ENCODE measurements at places on chromosomes 13 and 19. TPM values are rescaled to one million over a fixed set of nuclear protein-coding genes. Genes with fewer than 3 reads are reported as not detected.

DNA sequence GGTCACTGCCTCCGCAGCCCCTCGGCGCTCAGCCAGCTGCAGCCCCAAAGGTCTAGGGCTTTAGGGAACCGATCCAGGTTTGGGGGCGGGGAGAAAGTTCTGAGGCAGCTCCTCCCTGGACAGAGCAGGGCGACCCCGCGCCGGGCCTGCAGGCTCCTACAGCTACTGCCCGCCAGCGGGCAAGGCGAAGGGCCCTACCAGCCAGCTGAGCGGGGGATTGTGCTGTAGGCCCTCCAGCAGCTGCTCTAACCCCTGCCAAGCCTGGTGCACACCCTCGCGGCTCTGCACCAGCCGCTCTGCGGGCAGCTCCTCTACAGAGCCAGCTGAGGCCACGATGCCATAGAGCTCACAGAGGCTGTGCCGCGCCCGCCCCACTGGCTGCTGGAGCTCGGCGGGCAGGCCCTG lies 14.0 kb downstream of the PLIN4 start:
- DNase-seq: no peak

DNA sequence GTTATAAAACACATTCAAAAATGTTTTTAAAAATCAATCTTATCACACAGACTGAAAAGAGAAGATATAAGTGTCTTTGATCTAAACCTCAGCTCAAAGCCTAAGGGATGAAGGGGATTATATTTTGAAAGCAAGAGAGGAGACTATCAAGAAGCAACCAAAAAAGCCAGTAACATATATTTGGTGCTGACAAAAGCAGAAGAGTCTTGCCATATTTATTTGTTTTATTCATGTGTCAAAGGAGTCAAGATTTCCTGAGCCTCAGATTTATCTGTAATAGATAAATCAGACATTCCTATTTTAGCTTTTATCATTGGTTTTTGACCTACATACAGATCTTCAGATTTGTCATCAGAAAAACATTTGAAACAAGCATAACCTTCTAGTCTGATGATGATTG lies 798.6 kb upstream of the PCDH9 start:
- no peak for DNase-seq

DNA sequence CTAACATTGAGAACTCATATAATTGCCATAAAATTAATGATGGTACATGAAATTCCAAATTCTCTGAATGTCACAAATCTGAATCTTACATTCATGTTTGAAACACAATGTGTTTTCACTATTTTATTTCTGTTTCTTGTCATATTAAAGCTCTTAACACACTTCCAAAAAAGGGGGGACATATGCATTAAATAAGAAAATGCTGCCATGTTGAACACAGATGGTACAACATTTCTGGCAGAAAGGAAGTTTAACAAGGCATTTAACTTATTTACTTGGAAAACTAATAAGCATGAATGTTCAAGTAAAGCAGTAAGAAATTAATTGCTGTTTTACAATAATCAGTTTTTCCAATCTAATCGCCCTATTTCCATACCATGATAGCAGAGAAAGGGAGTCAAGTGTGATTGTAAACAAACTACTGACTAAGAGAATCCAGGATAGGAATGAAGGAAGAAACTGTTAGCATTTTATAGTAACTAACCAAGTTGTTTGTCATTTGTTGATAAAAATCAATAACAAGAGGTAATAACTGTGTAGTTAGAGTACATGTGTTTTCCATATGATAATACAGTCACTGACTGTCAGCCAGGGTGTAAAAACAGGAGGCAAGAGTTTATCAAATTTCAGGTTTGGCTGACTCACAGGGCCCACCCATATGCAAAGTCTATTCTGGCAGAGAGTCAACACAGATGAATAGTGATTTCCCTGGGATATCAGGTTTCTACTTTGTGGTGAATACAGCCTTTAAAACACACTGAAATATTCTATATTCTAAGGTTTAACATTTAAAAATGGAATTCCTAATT lies 5.7 kb upstream of the FOXO1 start:
- DNase-seq: no peak

DNA sequence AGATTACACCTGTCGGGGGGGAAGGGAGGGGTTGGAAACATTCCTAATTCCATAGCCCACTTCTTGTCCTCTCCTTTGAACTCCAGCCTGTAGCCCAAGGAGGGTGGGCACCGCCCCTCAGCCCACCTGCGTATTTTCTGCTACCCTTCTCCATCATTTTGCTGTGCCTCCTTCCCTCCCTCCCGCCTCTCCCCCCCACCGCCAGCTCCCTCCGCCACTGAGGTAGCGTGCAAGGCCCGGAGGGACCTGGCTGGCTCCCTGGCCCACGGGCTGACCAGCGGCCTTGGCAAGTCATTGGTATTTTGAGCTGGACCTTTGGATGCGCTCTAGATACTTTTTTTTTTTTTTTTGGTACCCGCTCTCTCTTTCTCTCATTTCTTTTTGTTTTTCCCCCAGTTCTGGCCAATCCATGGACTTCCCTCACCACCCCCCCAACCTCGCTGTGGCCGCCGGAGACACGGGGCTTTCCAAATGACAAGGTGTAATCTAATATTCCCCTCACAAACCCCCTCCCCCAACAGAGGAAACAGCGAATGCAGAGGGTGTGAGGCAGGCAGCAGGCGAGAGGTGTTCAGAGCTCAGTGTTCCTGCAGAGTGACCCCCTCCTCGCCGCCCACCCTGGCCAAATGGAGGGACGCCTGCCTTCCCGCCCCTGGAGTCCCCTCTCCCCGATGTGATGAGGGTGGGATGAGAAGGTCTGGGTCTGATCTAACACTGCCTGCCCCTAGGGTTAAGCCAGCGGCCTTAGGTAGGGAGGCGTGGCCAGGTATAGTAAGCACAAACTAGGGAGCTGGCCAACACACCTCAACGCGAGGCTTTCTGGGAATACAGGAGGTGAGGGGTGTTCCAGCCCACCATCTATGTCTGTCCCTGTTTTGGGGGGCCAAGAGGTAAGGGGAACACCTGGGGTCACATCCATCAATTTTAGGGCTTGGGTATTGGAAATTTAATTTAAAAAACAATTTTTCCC lies 89.2 kb downstream of the PTPRS start:
- no peak for DNase-seq

GRCh38 chr19:4057931-4058692 lies 8.6 kb downstream of the ZBTB7A start:
- peak; percentile 79 for DNase-seq

DNA sequence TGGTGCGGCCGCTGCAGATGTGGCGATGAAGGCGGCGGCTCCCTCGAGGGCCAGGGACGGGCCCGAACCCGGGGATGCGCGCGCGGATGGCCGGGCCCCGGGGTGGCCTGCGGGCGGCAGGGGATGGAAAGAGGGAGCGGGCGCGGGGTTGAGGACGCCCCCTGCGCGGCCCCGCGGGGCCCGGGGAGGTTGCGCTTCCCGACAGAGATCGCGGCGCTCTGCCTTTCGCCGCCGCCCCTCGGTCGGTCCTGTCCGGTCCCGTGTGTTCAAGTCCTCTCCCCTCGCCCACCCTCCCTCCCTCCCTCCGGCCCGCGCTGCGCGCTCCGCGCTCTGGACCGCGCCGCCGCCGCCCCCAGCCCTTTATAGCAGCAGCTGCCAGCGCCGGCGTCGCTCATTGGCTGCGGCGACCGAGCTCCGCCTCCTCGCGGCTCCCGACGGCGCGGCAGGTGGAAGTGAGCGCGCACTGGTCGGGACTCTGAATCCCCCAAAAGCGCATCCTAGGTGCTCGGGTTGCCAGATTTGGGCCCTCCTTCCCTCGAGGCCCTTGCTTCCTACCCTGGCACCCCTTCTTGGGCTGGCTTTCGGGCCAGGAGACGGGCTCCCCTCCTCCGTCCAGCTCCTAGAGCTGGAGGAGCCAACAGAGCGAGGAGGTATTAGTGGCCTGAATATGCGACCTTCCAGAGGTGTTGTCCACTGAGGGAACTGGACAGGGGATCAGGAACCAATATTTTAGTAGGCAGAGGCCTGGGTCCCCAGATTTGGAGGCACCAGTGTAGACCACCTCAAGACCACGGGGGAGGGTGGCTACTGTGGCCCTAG lies at the start of gene ELAVL3:
ELAVL3 (minus strand) TSS at position 332 of the 819 bp plus-strand sequence. CDS start 438 bp downstream, outside the sequence.
- DNase-seq: no peak

DNA sequence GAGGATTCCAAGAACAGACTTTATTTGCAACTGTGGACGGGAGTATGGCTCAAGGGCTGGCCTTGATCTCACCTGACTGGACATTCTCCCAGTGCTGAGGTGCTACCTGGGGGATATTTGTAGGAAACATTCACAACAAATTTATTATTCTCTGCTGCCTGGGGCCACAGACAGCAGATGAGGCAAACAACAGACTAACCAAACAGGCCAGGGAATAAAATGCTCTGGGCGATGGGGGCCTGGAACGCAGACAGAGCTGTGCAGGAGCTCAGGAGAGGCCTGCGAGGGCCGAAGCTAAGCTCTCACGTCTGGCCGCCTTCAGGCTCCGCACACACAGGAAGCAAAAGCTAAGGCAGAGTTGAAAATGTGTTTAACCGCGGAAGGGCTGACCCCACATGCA lies 7.8 kb downstream of the PLPP2 start:
- DNase-seq: no peak

DNA sequence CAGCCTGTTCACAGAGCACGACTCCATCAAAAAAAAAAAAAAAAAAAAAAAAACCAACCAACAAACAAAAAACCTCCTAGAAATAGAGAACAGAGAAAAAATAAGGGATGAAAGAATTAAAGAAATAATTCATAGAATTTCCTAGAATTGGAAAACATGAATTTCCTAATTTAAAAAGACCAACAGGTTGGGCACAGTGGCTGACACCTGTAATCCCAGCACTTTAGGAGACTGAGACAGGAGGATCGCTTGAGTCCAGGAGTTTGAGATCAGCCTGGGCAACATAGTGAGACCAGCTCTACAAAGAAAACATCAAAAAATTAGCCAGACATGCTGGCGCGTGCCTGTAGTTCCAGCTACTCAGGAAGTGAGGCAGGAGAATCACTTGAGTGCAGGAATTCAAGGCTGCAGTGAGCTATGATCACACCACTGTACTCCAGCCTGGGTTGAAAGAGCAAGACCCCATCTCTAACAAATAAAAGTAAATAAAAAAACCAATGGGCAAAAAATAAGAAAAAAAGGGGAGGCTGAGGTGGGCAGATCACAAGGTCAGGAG lies 6.5 kb downstream of the SPART start:
- no peak for DNase-seq

GRCh38 chr13:39129213-39129612 lies 91.0 kb downstream of the NHLRC3 start:
- no peak for DNase-seq

DNA sequence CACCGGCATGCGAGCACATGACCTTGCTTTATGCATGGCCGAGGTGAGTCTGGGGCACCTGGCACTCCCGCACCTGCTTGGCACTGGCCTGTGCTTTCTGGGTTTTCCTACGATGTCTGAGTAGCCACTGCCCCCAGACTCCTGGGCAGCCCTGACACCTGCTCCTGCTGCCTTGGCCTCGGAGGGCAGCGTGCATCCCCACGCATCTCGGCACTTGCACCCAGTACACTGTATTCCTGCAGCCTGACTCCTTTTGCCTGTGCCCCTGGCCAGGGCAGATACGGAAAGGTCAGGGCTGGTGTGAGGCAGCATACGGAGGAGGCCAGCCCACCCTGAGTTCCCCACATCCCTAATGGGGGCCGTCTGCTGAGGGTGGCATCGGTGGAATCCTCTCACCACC lies 340.6 kb downstream of the TEX29 start:
- DNase-seq: no peak

DNA sequence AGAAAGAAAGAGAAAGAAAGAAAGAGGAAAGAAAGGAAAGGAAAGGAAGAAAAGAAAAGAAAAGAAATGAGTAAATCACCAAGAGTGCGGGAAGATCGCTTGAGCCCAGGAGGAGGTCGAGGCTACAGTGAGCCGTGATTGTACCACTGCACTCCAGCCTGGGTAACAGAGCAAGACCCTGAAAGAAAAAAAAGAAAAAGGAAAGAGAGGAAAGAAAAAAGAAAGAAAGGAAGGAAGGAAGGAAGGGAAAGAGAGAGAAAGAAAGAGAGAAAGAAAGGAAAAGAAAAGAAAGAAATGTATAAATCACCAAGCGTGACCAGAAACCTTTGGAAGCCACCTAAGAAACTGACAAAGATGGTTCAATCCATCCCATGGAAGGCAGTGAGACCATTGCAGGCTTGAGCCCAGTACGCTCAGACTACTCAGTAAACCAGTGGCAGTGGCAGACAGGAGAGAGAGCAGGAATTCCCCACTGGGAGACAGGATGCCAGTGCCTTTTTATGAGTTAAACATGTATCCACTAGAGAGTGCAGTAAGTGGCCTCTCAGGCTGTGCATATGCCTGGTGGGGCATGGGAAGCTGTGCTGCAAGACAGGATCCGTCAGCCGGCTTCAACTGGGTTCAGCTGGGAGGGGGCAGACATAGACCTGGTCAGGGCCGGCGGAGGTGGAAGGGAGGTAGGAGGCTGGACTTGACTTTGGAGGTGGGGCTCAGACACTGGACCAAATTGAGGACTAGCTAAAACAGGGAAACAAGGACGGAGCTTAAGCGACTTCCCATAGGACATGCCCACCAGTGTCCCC lies 4.8 kb downstream of the GPR42 start:
- DNase-seq: no peak

DNA sequence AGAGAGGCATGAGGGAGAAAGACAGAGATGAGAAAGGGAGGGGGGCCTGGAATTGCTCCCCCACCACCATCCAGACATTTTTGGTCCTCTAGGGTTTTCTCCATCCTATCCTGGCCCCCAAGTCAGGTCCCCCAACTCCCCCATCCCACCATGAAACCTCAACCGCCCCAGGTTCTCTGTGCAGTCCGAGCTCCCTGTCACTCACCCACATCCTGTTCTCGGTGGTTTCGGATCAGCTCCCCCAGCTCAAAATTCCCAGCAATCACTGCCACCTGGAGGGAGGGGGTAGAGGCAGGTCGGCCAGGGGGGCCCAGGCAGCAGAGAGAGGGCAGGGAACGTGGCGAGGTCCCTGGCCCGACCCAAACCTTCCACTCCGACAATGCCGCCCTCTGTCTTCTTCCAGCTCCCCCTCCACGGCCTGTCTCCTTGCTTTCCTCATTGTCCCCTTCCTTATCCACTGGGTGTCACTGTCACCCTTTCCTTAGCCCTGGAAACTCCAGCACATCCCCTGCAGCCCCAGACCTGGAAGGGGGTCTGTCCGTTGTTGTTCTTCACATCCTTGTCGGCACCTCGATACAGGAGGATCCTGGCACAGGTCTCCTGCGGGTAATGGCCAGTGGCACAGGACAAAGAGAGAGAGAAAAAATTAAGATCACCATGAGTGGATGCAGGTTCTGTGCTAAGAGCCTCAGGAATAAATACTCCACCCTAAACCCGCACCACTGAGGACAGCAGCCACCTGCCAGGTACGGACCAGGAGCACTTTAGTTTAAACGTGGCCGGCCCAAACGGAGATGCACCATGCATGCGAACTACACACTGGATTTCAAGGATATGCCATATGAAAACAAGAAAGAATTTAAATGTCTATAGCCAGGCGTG lies 15.4 kb downstream of the SHANK1 start:
- no peak for DNase-seq

GRCh38 chr19:38389101-38389925 lies 816 bp downstream of the SPRED3 start:
- no peak for DNase-seq

Gene PSG2
- total RNA-seq: not detected

Gene CDC42EP5
- 20.5 TPM for total RNA-seq

Gene CABP5
- total RNA-seq: not detected

Gene ZNF154
- total RNA-seq: 1.4 TPM

Gene AKT2
- 84.7 TPM for total RNA-seq

Gene ZNF547
- total RNA-seq: 1.9 TPM

Gene REEP6
- 1.6 TPM for total RNA-seq

Gene PHF11
- total RNA-seq: 54.2 TPM

Gene ZNF426
- 10.6 TPM for total RNA-seq

Data from omental fat pad (tissue), 4 donors.